ENCODE measurements at places on chromosomes 7 and 10. TPM values are rescaled to one million over a fixed set of nuclear protein-coding genes. Genes with fewer than 3 reads are reported as not detected.

The ADAMTS14 gene
- total RNA-seq, result 0.09 TPM

The RNF133 gene
- not detected for total RNA-seq

The CDNF gene
- 1.3 TPM for total RNA-seq

The ENKUR gene
- total RNA-seq, result 0.19 TPM

The FAM131B gene
- 0.28 TPM for total RNA-seq

The HABP2 gene
- 0.09 TPM for total RNA-seq

The COMTD1 gene
- 62.6 TPM for total RNA-seq

The MSS51 gene
- total RNA-seq, result 0.31 TPM

The GCK gene
- 0.05 TPM for total RNA-seq

The OR6B1 gene
- not detected for total RNA-seq

The PCBD1 gene
- total RNA-seq, result 230 TPM

The SLC39A12 gene
- total RNA-seq, result not detected

The HEPACAM2 gene
- not detected for total RNA-seq

The RET gene
- 0.56 TPM for total RNA-seq

The AKR1E2 gene
- 6.4 TPM for total RNA-seq

The H2BK1 gene
- not detected for total RNA-seq

The HOXA4 gene
- 1.9 TPM for total RNA-seq

The TMEM225B gene
- 0.92 TPM for total RNA-seq

The NOBOX gene
- total RNA-seq, result not detected

The CNPY1 gene
- total RNA-seq, result not detected

The MCM10 gene
- total RNA-seq, result 20.1 TPM

The UBE2D4 gene
- 11.5 TPM for total RNA-seq

The VSTM2A gene
- not detected for total RNA-seq

The OPN4 gene
- total RNA-seq, result not detected

The TMEM196 gene
- not detected for total RNA-seq

The TDRD1 gene
- not detected for total RNA-seq

The NME8 gene
- total RNA-seq, result not detected

The GPR26 gene
- not detected for total RNA-seq

The PRF1 gene
- total RNA-seq, result not detected

The HECW1 gene
- total RNA-seq, result 15.3 TPM

The ASB10 gene
- total RNA-seq, result not detected

The RBP3 gene
- total RNA-seq, result not detected

The PLCE1 gene
- 8.8 TPM for total RNA-seq

The CRTAC1 gene
- 1.6 TPM for total RNA-seq

The UTF1 gene
- not detected for total RNA-seq

The LRRC17 gene
- 0.09 TPM for total RNA-seq

The CCSER2 gene
- 12.4 TPM for total RNA-seq

The LIPF gene
- total RNA-seq, result not detected

The PPP2R2D gene
- total RNA-seq, result 27.7 TPM

The SYT15B gene
- 3.6 TPM for total RNA-seq

The EEPD1 gene
- total RNA-seq, result 56.7 TPM

The HERC4 gene
- total RNA-seq, result 24.5 TPM

The TYW1B gene
- total RNA-seq, result 2.8 TPM

The CYP3A4 gene
- total RNA-seq, result 0.10 TPM

The GRM3 gene
- not detected for total RNA-seq

The NRG3 gene
- not detected for total RNA-seq

The HOXA10 gene
- 6.9 TPM for total RNA-seq

The TMEM270 gene
- 0.17 TPM for total RNA-seq

The GIMAP4 gene
- total RNA-seq, result not detected

The MBL2 gene
- total RNA-seq, result not detected

The HGF gene
- 0.03 TPM for total RNA-seq

The TMEM236 gene
- total RNA-seq, result 0.03 TPM

The UCN3 gene
- total RNA-seq, result not detected

The ZCWPW1 gene
- 1.6 TPM for total RNA-seq

The BUD31 gene
- 150 TPM for total RNA-seq

The C10orf105 gene
- total RNA-seq, result not detected

The SPDYE2 gene
- total RNA-seq, result not detected

All from A549 treated with AZD2906 at 1 μM for 4 hours (cell line).